ENCODE measurements at places on chromosomes 7 and 10.

DNA sequence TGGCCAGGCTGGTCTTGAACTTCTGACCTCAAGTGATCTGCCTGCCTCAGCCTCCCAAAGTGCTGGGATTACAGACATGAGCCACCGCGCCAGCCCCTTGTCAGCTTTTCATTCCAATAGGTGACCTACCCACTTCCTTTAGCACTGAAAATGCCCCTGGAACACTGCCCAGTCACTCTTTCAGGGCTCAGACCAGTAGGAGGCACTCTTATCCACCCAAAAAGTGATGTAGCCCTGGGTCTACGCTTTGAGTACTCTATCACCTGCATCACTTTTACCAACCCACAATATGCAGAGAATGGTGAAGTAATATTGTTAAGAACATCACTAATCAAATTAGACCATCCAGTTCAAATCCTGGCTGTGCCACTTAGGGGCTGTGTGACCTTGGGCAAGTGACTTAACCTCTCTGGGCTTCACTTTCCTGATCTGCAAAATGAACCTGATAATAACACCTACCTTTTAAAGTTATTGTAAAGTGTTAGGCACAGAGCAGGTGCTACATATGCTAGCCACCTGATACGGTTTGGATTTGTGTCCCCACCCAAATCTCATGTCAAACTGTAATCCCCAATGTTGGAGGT, 5.2 kb downstream of the CALN1 start:
- DNase-seq = no peak

DNA sequence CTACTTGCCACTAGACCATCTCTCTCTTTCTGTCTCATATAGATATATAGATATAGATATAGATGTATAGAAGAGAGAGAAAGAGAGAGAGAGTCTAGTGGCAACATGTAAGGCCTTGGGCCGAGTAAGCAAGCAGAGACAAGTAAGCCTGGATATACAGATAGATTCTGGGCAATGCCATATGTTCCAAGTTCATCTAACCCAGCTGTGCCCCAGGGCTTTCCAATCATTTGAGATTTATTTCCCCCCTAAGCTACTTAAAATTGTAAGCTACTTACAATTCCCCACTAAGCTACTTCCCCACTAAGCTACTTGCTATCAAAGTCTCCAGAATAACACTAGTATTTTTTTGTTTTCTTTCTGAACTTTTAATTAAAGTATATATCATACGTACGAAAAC, 1094.1 kb downstream of the DNAJB9 start:
- no peak for DNase-seq

GRCh38 chr10:43802988-43803696, 154.5 kb upstream of the ZNF32 start:
- DNase-seq = no peak

- DNase-seq = no peak
These were observed 1.3 kb downstream of the KAZALD1 start for GRCh38 chr10:101063050-101063525.

DNA sequence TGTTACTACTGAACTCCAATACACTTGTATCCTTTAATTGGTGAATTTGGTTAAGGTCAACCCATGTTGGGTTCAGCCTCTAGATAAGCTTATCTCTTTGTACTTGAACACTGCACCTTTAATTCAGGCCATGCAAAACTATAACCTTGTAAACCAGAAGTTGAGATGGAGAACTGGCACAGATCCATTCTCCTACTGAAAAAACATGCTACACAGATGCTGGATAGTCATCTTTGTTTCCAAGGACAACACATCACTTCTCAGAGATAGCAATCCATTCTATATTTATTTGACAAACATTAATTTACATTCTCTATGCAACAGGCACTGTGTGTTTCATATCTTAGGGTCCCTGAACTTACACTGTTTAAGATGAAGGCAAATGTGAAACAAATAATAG, 2.9 kb upstream of the CDK14 start:
- DNase-seq = no peak

DNA sequence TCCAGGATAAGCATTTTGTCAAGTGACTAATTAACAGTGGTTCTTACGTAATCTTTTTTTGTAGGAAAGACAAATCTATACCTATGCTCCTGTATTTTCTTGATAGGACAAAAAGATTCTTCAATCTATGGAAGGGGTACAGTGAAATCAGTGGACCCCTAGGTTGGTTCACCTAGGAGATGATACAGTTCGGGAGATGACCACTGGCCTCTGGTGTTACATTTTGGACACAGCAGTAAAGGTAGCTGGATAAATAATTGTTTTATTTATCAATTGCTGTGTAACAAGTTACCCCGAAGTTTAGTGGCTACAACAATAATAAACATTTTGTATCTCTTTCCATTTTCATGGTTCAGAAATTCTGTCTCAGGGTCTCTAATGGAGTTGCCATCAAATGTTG, 288.2 kb upstream of the MAGI2 start:
- DNase-seq = no peak

- DNase-seq = no peak
These were observed 62.4 kb upstream of the SORCS3 start for GRCh38 chr10:104578671-104579070.

GRCh38 chr7:43193893-43194292, 81.4 kb downstream of the HECW1 start:
- DNase-seq = no peak

- no peak for DNase-seq
These were observed 130.4 kb downstream of the HIBADH start for GRCh38 chr7:27532314-27532713.

GRCh38 chr10:94602729-94603515, 57.3 kb downstream of the HELLS start:
- no peak for DNase-seq

DNA sequence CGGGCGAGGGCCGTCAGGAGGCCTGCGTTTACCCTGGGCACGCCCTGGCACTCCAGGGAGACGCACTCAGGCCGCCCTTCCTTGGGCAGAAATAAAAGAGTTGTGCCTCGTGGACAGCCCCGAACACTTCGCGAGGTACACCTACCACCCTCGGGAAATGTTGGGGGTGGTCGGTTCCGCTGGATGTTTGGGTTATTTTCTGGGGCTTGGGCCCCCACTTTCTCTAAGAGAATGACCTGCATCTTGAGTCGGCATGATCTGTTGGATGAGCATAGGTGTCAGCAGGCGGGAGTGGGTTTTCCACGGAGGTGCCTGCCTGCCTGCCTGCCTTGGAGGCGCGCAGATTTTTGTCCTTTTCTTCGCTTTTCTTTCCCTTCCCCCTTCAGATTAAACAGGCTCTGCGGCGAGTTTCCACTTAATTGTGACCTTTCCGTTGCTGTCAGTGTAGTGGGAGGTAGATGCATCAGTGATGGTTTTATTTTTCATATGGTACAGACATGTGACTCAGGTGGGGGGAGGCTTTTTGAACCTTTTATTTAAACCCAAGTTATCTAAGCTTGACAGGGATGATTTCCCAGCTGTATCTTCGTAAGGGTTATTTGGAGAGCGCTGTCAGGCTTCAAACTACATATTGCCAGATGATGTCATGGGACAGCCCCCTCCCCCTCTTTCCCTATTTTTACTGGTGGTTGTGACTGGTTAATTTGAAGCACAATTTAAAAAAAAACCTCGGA, 661 bp downstream of the HECTD2 start:
- DNase-seq = no peak

GRCh38 chr7:14235056-14235455, 245.6 kb upstream of the ETV1 start:
- DNase-seq = no peak

DNA sequence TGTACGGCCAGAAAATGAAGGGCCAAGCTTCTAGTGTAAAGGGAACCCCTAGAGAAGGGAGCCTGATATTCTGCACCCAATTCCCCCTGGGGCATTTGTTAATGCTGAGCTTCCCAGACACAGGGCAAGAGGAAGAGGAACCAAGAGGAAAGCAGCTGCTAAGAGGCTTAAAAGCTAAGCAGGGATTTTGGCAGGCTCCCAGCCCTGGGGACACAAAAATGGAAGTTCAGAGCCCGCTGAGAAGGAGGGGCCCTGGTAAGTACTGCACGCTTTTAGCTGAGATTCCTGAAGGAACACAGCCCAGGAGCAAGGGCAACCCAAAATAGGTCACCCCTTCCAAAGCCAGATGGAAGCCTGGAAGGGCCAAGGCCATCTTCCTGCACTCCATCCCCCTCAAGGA, 387.3 kb upstream of the MGMT start:
- DNase-seq = no peak

GRCh38 chr10:70549962-70550458, 52.5 kb downstream of the PRF1 start:
- peak; percentile 79 for DNase-seq

DNA sequence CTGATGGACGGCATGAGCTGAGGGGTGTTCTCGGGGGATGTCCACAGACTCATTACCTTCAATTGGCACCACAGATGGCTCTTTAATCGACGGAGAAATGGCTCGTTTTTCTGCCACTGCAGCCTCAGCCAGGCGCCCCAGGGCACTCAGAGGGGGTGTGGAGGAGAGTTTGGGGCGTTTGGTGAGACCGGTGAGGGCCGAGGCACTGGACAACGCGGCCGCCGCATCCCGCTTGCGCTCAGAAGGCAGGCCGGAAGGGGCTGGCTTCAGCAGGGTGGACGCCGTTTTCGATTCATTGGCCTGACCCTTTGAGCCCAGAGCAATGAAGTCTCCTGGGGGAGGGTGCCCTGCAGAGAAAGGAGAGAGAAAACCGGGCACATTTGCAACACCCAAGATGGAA, 1.3 kb downstream of the INTS1 start:
- no peak for DNase-seq

GRCh38 chr10:46307281-46308112, 20.7 kb downstream of the ANTXRL start:
- DNase-seq = no peak

GRCh38 chr7:74587435-74588126, 69.9 kb upstream of the GTF2I start:
- peak; percentile 55 for DNase-seq

DNA sequence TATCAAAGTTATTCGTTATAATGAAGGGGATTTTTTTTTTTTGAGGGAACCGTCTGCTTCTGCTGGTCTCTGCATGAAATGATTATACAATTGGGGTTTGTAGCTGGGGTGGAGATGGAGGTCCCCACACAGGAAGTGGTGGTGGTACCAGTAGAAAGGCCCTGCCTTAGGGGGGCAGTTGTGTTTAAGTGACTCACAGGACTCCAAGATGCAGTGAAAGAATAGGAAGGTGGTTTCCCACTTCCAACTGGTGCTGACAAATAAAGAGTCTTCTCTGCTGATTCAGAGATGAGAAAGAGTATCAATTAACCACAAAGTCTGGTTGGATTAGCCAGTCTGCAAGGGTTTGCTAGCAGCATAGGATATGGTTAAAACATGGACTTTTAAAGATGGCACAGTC, 376.0 kb downstream of the SORCS3 start:
- DNase-seq = no peak

- no peak for DNase-seq
These were observed 119.1 kb downstream of the NKX6-2 start for GRCh38 chr10:132666705-132667341.

DNA sequence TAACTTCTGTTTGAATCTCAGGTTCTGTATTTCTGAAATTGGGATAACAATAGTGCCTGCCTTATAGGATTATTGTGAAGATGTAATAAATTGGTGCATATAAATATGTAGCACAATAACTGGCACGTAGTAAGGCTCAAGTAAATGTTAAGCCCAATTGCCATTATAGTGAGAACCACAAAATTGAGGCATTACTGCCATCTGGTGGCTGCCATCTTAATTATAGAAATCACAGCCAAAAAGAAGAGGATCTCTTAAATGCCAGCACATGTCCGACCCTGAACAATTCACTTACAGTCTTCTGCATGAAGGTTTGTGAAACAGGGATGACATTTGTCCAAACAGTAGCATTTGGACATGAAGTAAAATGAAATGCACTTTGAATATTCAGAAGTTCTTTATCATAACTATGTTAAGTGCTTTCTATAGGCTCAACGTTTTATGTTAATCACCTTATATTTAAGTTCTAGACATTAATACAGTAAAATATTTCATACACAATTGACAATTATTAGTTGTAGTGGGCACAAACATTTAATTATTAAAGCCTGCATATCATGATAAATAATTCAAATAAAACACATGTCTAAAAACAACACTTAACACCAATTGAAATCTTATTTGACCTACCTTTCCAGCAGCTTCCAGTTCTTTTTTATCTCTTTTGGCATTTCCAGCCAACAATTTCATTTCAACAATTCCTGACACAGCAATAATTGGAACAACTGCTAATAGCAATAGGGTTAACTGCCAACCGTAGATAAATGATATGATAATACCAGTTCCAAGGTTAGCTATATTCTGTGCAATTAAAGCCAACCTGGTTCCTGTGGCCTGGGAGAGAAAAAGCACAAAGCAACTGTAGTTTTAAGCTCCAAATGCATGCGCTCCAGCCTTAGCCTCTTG, 58.5 kb downstream of the ABCB4 start:
- no peak for DNase-seq

GRCh38 chr10:131996466-131997365, 15.0 kb upstream of the BNIP3 start:
- peak; percentile 29 for DNase-seq

GRCh38 chr10:125719173-125720001, at the start of gene EDRF1:
EDRF1 (plus strand) TSS chr10:125719709; CDS start chr10:125719808, 99 bp downstream.
- peak; percentile 98 for DNase-seq

DNA sequence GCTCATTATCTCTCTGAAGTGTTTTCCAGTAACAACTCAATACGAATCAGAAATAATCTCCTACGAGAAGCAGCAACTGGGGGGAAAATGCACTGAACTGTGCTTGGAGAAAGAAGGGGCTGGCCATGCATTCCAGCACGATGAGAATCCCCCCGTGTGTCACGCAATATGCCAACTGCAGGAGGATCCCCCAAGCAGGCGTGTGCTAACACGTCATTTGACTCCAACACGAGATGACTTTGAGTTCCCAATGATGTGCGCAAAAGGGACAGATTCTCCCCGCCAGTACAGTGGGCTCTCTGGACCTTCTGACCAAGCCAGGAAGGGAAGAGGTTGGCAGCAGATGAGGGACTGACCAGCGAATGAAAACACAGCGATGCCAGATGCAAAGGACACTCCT, 105.5 kb downstream of the KCNMA1 start:
- no peak for DNase-seq

GRCh38 chr10:110764378-110764777, 107.3 kb upstream of the PDCD4 start:
- no peak for DNase-seq

GRCh38 chr7:155510975-155511701, 35.2 kb downstream of the CNPY1 start:
- DNase-seq = no peak

GRCh38 chr10:63901228-63901627, 380.0 kb downstream of the REEP3 start:
- no peak for DNase-seq

DNA sequence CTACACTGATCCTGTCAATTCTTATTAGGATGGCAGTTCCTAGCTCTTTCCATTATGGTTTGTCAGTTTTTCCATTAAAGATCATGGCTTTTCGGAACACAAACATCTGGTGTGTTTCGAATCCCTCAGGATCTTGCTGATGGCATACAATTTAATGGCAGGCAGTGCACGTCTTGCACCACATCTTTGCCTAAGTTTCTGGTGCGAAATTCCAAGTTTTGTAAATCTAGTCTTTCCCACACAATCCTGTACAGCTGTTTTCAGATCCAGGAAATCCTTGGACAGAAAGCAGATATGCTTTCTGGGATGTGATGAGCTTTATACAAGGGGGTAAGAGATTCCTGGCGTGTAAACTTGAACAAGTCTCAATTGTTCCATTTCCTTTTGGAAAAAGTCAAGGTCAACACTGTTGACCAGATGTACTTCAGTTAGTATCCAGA, 224.3 kb upstream of the PHYHIPL start:
- DNase-seq = no peak

- no peak for DNase-seq
These were observed 7.5 kb downstream of the ZFAND2A start for GRCh38 chr7:1152492-1152891.

- no peak for DNase-seq
These were observed 587 bp downstream of the HOXA10 start for GRCh38 chr7:27173511-27173955.

GRCh38 chr7:21851559-21851967, 94.1 kb downstream of the CDCA7L start:
- no peak for DNase-seq
